ENCODE measurements at places on chromosomes 1 and 21.

DNA sequence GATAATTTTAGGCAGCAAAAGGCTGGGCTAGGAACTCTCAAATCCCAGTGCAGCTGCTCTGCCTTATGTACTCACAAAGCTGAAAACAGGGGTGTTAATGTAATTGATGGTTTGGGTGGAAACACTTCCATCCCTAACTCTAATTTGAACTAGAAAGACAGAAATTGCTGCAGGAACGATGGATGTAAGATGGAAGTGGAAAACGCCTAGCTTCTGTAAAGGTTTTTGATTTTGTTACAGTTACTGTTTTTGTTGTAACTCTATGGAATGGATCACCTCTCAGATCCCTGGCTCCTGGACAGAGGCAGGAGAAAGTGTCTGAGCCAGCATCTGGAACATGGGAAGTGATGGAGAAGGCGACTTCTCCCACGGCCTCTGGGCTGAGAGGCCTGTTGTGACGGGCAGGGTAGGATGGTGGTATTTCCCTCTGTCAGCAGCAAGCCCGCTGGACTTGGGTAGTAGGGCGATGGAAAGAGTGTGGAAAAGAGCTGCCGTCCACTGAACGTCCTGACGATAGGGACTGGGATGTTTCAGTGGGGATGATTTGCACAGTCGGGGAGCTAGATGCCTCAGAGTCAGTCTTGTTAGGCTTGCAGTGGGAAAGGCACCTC is 1.6 kb downstream of the TRAF5 start:
- DNase-seq: no peak

DNA sequence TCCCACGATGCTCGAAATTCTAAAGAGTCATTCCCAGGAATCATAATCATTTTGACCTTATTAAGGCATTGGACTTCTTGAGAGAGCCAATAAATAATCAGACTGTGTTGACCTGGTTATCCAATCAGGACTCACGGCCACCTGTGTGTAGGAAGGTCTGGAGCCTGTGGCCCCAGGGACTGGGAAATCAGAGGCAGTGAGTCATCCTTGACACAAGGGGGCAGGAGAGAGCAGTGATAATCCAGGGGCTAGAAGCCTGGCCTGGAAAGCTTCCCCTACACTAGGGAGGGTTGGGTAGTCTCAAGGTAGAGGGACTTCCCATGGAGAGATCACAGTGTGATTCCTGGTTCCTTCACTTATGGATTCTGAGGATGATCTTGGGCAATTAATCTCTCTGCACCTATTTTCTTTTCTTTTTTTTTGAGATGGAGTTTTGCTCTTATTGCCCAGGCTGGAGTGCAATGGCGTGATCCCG is 4.7 kb downstream of the MR1 start:
- peak; percentile 60 for DNase-seq

- peak; percentile 35 for DNase-seq
Observed at GRCh38 chr1:16152481-16153087, 3.3 kb downstream of the EPHA2 start.

GRCh38 chr1:218556016-218556415 is 210.9 kb downstream of the TGFB2 start:
- DNase-seq: no peak

DNA sequence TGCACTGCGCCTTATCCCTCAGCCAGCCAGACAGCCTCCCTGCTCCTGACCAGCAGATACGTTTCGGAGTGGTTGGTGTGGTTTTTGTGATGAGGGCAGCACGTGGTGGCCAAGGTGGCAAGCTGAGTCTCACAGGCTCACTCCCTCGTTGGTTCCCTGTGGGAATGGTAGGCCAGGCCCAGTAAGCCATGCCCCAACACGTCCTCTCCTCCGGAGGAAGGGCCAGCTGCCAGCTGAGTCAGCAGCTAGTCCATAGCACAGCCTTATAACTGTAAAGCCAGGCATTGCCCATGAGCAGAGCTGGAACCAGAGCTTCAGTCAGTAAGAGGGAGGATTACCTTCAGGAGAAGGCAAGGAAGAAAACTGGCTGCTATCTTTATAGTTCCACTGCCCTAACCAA is 29.5 kb downstream of the SZRD1 start:
- DNase-seq: peak; percentile 79

DNA sequence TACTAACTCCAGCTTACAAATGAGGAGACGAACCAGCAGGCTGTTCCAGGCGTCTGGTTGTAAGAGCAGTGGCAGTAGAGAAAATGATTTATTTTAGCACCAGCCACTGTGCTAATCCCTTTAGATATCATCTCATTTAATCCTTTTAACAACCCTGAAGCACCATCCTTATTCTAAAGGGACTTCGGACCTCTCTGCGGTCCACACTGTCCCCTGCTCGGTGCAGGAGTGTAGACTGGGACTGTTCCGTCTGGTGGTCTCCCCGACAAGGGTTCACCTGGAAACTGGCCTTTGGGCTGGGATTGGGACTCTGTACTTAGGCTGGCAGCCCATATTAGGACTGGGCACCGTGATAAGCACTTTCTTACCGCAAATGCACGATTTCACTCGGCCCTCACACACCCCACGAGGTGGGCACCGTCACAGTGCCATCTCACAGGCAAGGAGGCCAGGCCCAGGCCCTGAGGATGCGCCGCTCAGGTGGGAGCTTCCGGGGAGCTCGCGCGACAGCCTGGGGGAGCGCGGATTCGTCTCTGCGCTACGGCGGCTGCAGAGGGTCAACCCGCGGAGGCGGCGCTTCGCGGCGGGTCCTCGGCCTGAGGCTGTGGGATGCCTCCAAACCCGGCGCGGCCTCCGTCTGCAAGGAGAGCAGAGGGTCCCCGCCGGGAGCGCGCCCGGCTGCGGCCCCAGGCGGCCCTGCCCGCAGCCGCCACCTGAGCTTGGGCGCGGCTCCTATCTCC is 45.2 kb downstream of the ATP1A1 start:
- peak; percentile 77 for DNase-seq

GRCh38 chr1:12380326-12381249 is 150.8 kb downstream of the VPS13D start:
- DNase-seq: no peak

DNA sequence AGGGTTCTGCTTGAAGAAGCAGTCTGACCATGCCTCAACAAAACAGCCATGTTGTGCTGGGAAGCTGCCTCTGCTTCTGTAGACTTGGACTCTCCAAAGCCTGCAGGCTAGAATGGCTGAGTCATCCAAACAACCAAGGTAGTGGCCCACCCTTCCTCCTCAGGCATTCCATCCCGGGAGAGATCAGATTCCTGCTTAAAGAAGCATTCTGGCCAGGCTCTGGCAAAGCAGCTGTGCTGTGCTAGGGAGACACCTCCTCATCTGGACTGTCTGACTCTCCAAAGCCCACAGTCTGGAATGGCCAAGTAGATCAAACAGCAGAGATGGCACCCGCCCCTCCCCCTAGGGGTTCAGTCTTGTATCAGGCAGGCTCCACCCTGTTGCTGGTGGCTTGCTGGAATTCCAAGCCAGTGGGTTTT is 38.3 kb upstream of the F3 start:
- peak; percentile 98 for DNase-seq

DNA sequence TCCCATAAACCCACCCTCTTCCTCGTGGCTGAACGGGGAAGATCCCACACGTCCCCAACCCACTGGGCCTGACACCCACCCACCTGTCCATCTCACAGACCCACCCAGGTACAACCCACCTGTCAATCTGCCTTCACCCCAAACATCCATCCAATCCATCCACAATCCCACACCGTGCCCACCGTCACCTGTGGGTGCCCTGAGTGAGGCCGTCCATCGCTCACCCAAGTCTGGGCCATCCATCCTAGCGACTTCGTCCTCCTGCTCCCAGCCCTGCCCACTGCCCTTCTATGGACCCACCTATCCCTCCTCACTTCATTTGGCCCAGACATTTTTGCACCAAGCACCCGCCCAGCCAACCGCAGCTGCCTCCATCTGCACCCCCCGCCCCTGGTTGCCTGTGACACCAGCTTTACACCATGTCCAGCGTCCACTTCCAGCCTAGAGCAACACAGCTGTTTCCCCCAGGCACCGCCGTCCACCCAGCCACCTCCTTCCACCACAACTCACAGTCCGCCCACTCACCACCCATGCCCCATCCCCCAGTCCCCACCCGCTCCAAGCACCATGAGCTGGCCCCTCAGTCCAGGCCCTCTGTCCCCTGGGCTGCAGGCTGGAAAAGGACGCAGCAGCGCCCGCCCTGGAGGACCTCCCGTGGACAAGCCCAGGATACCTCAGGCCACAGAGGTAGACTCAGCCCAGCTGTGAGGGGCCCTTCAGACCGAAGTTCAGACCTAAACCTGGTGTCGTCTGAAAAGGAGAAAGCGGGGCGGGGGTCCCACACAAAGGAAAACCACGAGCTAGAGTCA is 7.7 kb downstream of the TTLL10 start:
- DNase-seq: no peak

DNA sequence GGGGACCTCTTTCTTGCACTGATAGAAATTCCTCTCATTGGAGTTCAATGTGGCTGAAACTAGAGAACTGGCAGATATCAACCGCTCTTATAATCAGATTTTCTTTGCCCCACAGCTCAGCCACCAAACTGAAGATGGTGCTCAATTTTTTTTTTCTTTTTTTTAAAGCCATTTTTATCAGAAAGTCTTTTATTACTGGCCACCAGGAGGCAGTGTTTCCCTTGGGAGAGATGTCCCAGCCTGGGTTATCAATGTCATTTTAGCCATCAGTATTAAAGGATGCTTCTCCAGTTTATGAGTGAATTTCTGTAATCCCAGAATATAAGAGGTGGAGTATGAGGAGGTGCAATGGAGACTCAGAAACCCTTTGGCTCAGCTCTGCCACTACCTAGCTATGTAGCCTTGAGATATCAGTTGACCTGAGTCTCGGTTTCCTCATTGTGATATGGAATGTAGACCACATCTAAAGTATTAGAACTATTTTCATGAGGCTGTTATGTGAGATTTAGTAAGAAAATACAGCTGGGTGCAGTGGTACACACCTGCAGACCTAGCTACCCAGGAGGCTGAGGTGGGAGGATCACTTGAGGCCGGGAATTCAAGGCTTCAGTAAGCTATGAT is 27.6 kb downstream of the CD244 start:
- peak; percentile 28 for DNase-seq

DNA sequence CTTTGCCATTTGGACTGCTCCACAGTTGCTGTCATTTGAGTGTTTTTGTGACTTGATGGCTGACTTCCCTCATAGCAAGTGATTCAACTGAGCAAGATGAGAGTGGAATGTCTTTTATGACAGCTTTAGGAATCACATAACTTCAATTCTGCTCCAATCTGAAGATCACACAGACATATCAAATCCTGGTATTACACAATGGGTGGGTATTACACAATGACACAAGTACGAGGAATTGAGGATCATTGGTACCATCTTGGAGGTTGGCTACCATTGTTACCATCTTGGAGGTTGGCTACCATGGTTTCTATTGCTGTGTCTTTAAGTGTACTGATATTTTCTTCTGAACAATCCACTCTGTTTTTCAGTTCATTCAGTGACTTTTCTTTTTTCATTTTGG is 8.5 kb upstream of the TSHB start:
- DNase-seq: no peak

GRCh38 chr21:45363921-45364467 is 41.0 kb upstream of the COL18A1 start:
- DNase-seq: peak; percentile 97

DNA sequence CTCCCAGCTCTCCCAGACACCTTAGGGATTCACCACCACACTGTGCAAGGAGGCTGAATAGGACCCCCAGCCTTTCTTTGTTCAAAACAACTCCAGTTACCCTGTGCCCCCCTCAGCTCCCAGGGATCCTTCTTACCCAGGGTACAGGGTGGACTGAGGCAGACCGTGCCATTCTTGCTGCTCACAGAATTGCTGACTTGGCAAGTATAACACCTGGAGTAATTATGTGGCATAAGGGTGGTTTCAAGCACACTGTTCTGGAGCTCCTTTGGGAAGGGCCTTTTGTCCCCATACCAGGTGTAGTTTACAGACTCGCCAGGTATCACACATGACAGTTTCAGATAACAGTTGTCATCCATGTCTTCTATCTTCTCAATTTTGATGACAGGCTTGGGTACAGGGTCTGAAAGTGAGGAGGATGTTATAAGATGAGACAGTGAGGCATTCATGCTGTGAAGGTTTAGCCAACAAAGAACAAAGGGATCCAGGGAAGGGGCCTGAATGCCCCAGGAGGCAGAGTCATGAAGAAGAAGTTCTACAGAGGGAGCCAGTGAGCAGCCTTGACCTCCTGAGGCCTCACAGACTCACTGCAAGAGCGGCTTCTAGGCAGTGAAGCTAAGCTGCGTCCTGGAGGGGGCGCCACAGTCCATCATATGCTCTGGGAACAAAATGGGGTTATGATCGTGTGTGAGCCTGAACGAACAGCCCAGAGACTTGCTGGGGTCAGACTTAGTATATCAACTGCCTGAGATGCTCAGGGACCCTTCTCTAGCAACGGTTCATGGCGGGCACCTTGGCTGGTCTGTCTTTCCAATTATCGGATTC is 30.3 kb downstream of the CD48 start:
- DNase-seq: peak; percentile 19

DNA sequence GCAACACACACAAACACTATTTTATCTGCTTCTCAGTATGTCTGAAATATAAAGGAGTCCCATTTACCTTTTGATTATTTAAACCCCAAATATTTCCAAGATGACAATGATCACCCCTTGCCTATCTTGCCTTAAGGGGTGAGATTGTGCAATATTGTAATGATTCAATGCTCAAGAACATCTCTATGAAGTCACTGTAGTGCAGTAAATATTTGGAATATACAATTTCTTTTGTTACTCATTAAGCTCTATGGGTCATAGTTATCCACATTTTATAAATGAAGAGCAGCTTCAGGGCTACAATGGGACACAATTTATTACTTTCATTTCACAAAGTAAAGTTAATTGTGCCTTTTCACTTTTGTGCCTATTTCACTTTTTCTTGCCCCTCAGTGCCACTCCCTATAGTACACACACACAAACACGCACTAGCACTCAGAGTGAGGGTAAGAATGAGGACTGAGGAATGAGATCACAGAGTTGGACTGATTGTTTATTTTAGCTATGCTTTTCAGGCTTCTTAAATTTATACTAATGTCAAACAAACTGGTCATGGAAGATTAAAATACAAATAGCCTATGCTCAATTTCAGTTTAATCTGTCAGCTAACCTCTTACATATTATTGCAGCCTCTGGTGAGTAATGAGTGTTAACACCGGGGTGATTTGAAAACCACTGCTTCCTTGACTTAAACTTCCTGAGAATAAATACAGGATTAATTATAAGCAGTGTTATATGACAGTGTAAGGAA is 521.0 kb upstream of the B3GALT2 start:
- DNase-seq: peak; percentile 70

DNA sequence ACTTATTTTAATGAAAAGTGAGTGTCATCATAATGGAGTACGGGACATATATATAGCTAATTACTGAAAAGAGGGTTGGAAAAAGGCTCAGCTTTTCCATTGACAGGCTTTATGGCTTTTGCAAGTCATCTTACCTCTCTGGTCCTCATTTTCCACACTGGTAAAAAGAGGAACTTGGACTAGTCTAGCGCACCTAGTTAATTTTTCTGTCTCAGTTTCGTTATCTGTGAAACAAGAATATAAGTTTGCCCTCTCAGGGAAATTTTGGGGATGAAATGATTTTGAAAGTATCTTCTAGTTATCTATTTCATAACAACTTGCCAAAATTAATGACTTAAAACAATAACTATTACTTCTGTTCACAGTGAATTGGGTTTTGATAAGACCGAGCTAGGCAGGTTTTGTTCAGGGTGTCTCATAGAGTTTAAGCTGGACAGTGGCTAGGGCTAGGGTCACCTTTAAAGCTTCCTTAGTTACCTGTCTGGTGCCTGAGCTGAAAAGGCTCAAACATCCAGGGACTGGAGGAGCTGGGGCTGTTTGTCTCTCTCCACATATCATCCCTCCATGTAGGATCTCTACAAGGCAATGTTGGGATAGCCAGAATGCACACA is 91.7 kb downstream of the TYW3 start:
- no peak for DNase-seq
